Body of pancreas (tissue), 4 donors: ENCODE measurements at places on chromosomes 1 and 21.

GRCh38 chr1:220487297-220487820 is 40.6 kb upstream of the MARK1 start:
- no peaks in the 10 kb centered on the region for H3K27me3 ChIP-seq
- no peak overlapping the region for H3K27ac ChIP-seq
- no peaks in the 10 kb centered on the region for H3K36me3 ChIP-seq
- DNase-seq = peak; percentile 13
- H3K4me1 ChIP-seq = peaks cover 4% of the 10 kb centered on the region

- no peaks in the 10 kb centered on the region for H3K4me1 ChIP-seq
- no peak overlapping the region for H3K27ac ChIP-seq
- H3K27me3 ChIP-seq = no peaks in the 10 kb centered on the region
- H3K4me3 ChIP-seq = no peak overlapping the region
Measured at GRCh38 chr1:247908766-247909165, 11.3 kb upstream of the OR2T8 start.

- H3K27me3 ChIP-seq = no peaks in the 10 kb centered on the region
- peaks cover 47% of the 10 kb centered on the region for H3K4me1 ChIP-seq
- no peak overlapping the region for H3K4me3 ChIP-seq
- H3K36me3 ChIP-seq = no peaks in the 10 kb centered on the region
- H3K27ac ChIP-seq = peak overlapping the region; percentile 54
Measured at GRCh38 chr1:8551057-8551456, 233.1 kb downstream of the SLC45A1 start.

- H3K4me1 ChIP-seq = no peaks in the 10 kb centered on the region
- H3K27me3 ChIP-seq = no peaks in the 10 kb centered on the region
- DNase-seq = no peak
- H3K4me3 ChIP-seq = no peak overlapping the region
- H3K36me3 ChIP-seq = no peaks in the 10 kb centered on the region
Measured at GRCh38 chr1:98084188-98084587, 163.4 kb upstream of the DPYD start.

DNA sequence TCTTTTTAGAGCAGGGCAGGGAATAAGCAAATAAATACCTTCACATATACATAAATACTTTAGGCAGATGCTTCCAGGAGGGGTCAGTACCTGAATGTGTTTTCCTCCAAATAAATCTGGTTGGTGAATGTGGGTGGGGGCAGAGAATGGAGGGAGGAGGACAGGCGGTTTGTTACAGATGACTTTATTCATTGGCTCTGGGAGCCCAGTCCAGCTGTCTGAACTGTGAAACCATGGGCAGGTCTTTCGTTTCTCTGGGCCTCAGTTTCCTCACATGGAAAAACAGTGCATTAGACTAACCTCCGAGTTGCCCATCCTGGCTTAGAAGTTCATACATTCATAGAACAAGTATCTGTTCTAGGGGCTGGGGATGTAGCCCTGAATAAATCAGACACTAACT is 124.6 kb downstream of the IER5 start:
- DNase-seq = no peak
- no peaks in the 10 kb centered on the region for H3K36me3 ChIP-seq
- H3K27me3 ChIP-seq = no peaks in the 10 kb centered on the region
- H3K4me3 ChIP-seq = no peak overlapping the region

- H3K27ac ChIP-seq = no peak overlapping the region
- no peaks in the 10 kb centered on the region for H3K36me3 ChIP-seq
- no peaks in the 10 kb centered on the region for H3K4me1 ChIP-seq
- H3K27me3 ChIP-seq = no peaks in the 10 kb centered on the region
- no peak for DNase-seq
Measured at GRCh38 chr21:9837946-9838737, 683.2 kb upstream of the TPTE start.

DNA sequence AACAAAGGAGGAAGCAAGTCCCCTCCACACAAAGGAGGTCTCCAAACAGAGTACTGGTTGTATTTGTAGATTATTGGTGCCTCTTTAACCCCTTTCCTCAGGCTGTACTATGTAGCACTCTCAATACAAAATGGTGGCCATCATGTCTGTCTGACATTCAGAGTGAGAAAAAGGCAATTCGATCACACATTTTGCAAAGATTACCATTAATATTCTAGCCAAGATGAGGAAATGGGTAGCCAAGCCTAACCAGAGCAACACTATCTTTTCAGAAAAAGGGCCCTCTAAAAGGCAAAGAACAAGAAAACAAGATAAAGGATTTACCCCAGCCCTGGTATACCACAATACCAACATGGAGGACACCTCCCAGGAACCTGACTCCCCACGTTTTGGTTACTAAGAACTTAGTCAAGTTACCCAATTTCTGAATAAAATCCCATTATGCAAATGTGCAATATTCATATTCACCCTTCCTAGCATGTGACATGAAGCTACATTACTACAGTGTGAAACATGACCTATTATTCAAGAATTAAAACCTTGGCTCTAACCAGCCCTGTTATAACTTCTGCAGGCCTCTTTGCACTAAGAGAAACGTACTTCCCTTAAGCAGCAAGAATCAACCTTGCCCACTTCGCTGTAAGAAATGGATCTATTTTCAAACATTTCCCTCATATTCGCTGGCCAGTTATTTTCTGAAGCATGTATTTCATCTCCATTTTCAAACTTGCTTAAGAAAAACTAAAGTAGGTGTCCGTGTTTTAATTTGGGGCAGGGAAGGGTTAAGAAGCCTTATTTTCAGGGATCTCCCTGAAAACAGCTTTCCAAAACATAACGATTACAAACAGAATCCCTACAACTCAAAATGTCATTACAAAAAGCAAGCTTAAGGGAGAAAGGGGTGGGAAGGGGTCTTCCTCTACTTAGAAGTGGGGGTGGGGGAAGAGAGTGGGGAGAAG is 2.1 kb downstream of the KDM5B start:
- no peak for DNase-seq
- H3K4me3 ChIP-seq = peak overlapping the region; percentile 83
- peak overlapping the region; percentile 86 for H3K27ac ChIP-seq
- no peaks in the 10 kb centered on the region for H3K27me3 ChIP-seq
- H3K36me3 ChIP-seq = no peaks in the 10 kb centered on the region

GRCh38 chr1:162004441-162004950 is 19.2 kb downstream of the OLFML2B start:
- peaks cover 3% of the 10 kb centered on the region for H3K4me1 ChIP-seq
- no peak overlapping the region for H3K27ac ChIP-seq
- H3K4me3 ChIP-seq = no peak overlapping the region
- H3K36me3 ChIP-seq = no peaks in the 10 kb centered on the region
- DNase-seq = no peak

- H3K36me3 ChIP-seq = no peaks in the 10 kb centered on the region
- DNase-seq = peak; percentile 79
- peak within 1 kb of the TSS; percentile 87 for H3K27ac ChIP-seq
- peaks cover 19% of the 10 kb centered on the region for H3K4me1 ChIP-seq
- H3K4me3 ChIP-seq = peak within 1 kb of the TSS; percentile 72
Measured at GRCh38 chr21:36966066-36966820, at the start of gene HLCS. Gene HLCS (minus strand): TSS chr21:36966669. CDS start chr21:36966638, 31 bp downstream.

DNA sequence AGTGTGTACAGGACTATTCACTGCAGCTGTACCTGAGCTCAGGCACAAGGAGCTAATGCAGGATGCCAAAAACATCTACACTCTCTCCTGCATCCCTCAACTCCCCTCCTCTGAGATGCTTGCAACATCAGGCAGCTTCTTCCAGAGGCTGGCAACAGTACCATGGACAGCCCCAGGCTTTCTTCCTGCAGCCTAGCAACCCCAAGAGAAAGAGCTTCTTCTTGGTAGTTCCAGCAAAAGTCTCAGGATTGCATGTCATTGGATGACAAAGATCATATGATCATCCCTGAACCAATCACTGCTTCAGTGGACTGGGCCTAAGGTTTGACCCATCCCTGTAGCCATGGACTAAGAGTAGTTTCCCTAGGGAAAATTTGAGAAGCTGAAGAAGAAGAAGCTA is 46.7 kb downstream of the CAMK2N1 start:
- H3K36me3 ChIP-seq = no peaks in the 10 kb centered on the region
- no peaks in the 10 kb centered on the region for H3K4me1 ChIP-seq
- no peak overlapping the region for H3K27ac ChIP-seq
- H3K27me3 ChIP-seq = no peaks in the 10 kb centered on the region
- no peak overlapping the region for H3K4me3 ChIP-seq

- peaks cover 35% of the 10 kb centered on the region for H3K4me1 ChIP-seq
- H3K36me3 ChIP-seq = peaks cover 4% of the 10 kb centered on the region
- H3K27me3 ChIP-seq = no peaks in the 10 kb centered on the region
Measured at GRCh38 chr1:109925159-109925990, 14.7 kb downstream of the CSF1 start.

GRCh38 chr1:17653728-17654351 is 101.3 kb upstream of the ACTL8 start:
- H3K4me3 ChIP-seq = no peak overlapping the region
- H3K27me3 ChIP-seq = no peaks in the 10 kb centered on the region
- H3K27ac ChIP-seq = no peak overlapping the region
- H3K4me1 ChIP-seq = peaks cover 5% of the 10 kb centered on the region
- H3K36me3 ChIP-seq = peaks cover 31% of the 10 kb centered on the region
